ENCODE measurements at places on chromosomes 5 and 9.

GRCh38 chr5:158265931-158266700 is 407.2 kb upstream of the CLINT1 start:
- DNase-seq = no peak

DNA sequence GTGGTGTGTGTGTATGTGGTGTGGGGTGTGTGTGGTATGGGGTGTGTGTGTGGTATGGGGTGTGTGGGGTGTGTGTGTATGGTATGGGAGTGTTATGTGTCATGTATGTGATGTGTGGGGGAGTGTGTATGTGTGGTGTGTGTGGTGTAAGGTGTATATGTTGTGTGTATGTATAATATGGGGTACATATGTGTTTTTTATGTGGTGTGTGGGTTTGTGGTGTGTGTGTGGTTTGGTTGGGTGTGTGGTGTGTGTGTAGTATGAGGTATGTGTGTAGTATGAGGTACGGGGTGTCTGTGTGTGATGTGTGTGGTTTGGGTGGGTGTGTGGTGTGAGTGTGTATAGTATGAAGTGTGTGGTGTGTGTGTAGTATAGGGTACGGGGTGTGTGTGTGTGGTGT is 11.4 kb downstream of the ECSCR start:
- no peak for DNase-seq

- no peak for DNase-seq
Measured at GRCh38 chr9:136036848-136037247, 58.2 kb downstream of the NACC2 start.

DNA sequence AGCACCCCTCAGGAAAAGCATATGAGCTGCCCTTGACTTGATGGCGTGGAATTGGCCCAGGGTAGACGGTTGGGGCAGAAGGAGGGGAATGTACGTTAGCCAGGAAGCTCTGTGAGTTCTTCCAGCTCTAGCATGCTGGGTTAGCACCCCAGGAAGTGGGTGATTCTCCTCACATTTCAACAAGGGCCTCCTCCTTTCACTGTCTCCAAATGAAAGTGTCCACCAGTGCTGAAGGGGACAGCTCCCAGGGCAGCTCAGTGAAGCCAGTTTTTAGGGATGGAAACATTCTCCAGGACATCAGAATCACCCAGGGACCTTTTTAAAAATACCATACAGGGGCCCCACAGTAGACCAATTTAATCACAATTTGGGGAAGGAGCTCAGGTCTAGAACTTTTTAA is 17.2 kb upstream of the AFAP1L1 start:
- DNase-seq = no peak

DNA sequence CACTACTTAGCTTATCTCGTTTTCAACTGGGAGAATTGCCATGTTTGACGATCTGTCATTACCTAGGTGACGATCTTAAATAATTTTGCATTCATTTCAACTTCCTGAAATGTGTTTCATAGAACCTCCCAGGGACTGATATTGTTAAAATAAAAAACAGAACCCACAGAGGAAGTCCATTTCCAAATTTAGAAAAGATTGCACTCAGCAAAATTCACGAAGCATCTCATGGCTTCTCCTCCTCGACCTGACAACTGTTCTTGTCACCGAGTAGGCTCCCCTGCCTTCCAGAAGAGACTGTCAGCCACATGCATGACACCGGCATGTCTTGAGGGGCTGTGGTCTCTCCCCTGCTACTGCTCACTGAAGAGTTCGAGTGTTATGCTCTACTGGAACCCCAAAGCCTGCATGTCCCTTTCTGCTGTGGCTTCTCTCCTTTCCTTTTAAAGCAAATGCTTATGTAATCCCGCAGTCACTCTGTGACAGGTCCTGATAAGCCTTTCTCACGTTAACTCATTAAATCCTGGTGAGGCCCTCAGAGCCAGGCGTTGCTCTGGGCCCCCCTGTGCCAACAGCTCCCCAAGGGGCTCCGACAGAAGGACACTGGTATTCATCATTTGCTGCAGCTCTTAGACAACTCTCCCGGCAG is 26.8 kb upstream of the ANKRD33B start:
- DNase-seq = no peak

- no peak for DNase-seq
Measured at GRCh38 chr9:12274577-12274976, 418.6 kb upstream of the TYRP1 start.
